ENCODE measurements at places on chromosomes 3 and 15. TPM values are rescaled to one million over a fixed set of nuclear protein-coding genes. Genes with fewer than 3 reads are reported as not detected.

The EAF2 gene
- 2.8 TPM for total RNA-seq

The UBA7 gene
- total RNA-seq = 3.6 TPM

The MCF2L2 gene
- total RNA-seq = 3.9 TPM

The PARP9 gene
- 14.8 TPM for total RNA-seq

The CCDC39 gene
- total RNA-seq = not detected

The ANKRD28 gene
- total RNA-seq = 52.1 TPM

DNA sequence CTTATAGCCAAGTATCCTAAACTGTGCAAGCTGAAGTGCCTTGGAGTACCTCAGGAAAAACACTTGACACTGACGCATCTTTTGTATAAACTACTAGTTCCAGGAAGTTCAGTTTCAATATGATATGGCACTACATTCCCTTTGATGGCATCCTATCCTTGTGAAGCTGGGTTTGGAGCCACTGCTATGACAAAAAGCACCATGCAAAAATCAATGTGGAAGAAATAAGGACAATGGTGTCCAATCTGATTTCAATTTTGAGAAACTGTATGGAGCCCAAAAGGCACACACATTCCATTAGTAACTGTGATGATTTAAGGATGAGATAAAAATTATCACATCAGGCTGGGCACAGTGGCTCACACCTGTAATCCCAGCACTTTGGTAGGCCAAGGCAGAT, 5.6 kb downstream of the RPS27L start:
- no peak for DNase-seq
- H3K4me3 ChIP-seq = no peak overlapping the region
- H3K4me1 ChIP-seq = peaks cover 17% of the 10 kb centered on the region
- no peaks in the 10 kb centered on the region for H3K27me3 ChIP-seq

GRCh38 chr3:143170676-143171075, 51.1 kb downstream of the CHST2 start:
- no peaks in the 10 kb centered on the region for H3K36me3 ChIP-seq
- H3K27ac ChIP-seq = no peak overlapping the region
- no peaks in the 10 kb centered on the region for H3K27me3 ChIP-seq
- no peak overlapping the region for H3K4me3 ChIP-seq
- DNase-seq = no peak

- DNase-seq = no peak
- H3K4me1 ChIP-seq = peaks cover 13% of the 10 kb centered on the region
- no peak overlapping the region for H3K4me3 ChIP-seq
Measured at GRCh38 chr3:143294188-143294587, 174.6 kb downstream of the CHST2 start.

GRCh38 chr3:143151004-143151731, 31.6 kb downstream of the CHST2 start:
- no peaks in the 10 kb centered on the region for H3K27me3 ChIP-seq
- no peaks in the 10 kb centered on the region for H3K36me3 ChIP-seq
- no peak overlapping the region for H3K27ac ChIP-seq
- H3K4me3 ChIP-seq = no peak overlapping the region
- no peak for DNase-seq

GRCh38 chr3:15223685-15224572, 17.9 kb downstream of the CAPN7 start:
- H3K4me3 ChIP-seq = no peak overlapping the region
- H3K4me1 ChIP-seq = 0 out of 2 replicates have a peak, but pooled peaks cover 5% of the 10 kb centered on the region
- peaks cover 54% of the 10 kb centered on the region for H3K36me3 ChIP-seq
- no peak overlapping the region for H3K27ac ChIP-seq
- DNase-seq = peak; percentile 44

DNA sequence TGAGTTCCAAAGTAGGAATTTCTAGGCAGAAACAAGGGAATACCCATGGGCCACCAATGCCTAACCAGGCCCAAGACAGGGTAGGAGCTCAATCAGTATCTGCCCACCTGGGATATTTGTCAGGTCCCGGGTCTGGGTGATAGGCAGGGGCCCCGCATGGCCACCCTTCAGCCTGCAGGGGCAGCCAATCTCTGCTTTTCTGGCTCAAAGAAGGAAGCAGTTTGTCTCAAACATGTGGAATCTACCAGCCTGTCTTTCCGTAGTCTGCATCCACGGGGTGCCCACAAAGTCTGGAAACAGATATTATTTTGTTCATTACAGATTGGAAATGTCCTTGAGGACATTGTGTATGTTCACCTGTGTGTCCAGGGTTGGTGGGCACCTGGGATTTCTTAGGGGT, 56.2 kb downstream of the CEMIP start:
- H3K4me3 ChIP-seq = no peak overlapping the region
- DNase-seq = no peak
- no peaks in the 10 kb centered on the region for H3K36me3 ChIP-seq
- peaks cover 18% of the 10 kb centered on the region for H3K4me1 ChIP-seq
- no peak overlapping the region for H3K27ac ChIP-seq
- no peaks in the 10 kb centered on the region for H3K27me3 ChIP-seq

DNA sequence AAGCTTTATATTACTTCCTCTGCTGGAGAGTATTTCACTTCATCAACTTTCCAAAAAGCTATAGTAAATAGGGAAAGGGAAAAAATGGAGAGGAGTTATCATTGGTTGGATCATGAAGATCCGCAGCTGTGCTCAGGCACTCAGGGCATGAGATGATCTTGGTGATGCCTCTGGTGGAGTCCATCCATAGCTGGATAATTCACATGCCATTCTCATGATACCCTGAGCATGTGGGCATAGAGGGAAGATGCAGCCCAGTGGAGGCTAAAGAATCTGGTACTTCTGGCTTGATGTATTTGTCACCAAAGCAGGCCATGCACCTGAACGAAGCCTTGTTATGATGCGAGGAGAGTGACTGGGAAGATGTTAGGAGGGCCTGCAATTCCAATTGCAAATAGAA, 150.2 kb downstream of the CHST2 start:
- no peak for DNase-seq
- no peaks in the 10 kb centered on the region for H3K36me3 ChIP-seq
- H3K27me3 ChIP-seq = no peaks in the 10 kb centered on the region
- peaks cover 8% of the 10 kb centered on the region for H3K4me1 ChIP-seq
- H3K27ac ChIP-seq = no peak overlapping the region

GRCh38 chr3:193824365-193824764, 231.4 kb downstream of the OPA1 start:
- DNase-seq = peak; percentile 49
- H3K4me1 ChIP-seq = peaks cover 29% of the 10 kb centered on the region
- H3K36me3 ChIP-seq = no peaks in the 10 kb centered on the region
- no peaks in the 10 kb centered on the region for H3K27me3 ChIP-seq
- no peak overlapping the region for H3K4me3 ChIP-seq

GRCh38 chr15:28037969-28038590, 61.0 kb downstream of the OCA2 start:
- H3K27ac ChIP-seq = no peak overlapping the region
- no peaks in the 10 kb centered on the region for H3K27me3 ChIP-seq
- no peaks in the 10 kb centered on the region for H3K36me3 ChIP-seq
- H3K4me3 ChIP-seq = no peak overlapping the region
- DNase-seq = no peak

GRCh38 chr3:101259485-101260341, 60.7 kb downstream of the IMPG2 start:
- H3K27ac ChIP-seq = no peak overlapping the region
- no peak for DNase-seq
- H3K27me3 ChIP-seq = no peaks in the 10 kb centered on the region
- H3K4me3 ChIP-seq = no peak overlapping the region
- no peaks in the 10 kb centered on the region for H3K36me3 ChIP-seq

Measured in PC-3 (cell line).